Stimulated activated CD8-positive, alpha-beta memory T cell treated with anti-CD3 and anti-CD28 coated beads, Interleukin-15, amount 100 ng/mL, for 1 hour (primary cell): ENCODE measurements at places on chromosomes 13 and 19.

DNA sequence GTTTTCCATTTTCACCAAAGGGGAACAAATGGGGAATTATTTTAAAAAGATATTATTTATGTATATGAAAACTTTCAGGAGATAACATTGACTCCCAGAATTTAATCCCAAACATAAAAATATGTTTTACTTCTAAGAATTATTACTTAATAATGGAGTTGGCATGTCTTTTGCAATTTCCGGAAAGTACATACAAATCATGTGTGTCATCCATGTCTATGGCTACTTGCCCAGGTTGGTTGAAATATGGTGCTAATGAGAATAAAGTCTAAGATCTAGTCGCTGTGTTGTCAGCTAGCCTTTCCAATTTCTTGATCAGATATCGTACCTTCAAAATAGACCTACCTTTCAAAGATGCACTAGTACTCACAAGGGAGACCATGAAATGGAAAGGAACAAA, 1003.2 kb upstream of the PCDH20 start:
- no peak for DNase-seq

DNA sequence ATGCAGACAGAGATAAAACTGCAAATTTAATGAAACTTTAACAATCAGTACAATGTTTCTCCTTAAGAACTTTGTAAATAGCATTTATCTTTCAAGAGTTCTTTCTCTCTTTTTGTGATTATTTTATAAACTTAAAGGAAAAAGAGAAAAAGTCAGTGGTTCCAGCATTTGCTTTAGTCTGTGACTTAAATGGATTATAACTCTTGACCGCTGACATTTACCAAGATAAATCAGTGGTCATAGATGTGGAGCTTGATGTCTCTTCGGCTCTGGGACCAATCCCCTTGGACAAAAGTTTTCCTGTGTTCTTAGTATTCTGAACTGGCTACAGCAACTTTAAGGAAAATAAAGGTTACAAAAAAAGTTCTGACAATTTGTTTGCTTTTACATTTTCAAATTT, 162.6 kb downstream of the TM9SF2 start:
- no peak for DNase-seq

DNA sequence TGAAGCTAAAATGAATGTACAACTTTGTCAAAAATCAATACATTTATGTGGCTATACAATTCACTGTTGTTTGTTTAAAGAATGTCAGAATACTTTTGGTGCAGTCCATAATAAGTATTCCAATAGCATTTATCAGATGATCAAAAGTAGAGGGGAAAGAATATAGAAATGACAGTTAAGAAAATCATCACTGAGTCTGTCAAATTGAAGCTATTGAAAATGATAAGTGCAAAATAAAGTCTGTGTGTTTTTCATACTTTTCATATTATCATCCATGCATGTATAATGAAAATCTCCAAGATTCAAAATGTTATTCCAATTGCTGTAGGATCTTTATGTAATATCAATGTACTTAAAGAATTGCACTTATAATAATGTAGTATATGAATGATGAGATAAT, 93.3 kb upstream of the ATXN8OS start:
- DNase-seq = no peak

DNA sequence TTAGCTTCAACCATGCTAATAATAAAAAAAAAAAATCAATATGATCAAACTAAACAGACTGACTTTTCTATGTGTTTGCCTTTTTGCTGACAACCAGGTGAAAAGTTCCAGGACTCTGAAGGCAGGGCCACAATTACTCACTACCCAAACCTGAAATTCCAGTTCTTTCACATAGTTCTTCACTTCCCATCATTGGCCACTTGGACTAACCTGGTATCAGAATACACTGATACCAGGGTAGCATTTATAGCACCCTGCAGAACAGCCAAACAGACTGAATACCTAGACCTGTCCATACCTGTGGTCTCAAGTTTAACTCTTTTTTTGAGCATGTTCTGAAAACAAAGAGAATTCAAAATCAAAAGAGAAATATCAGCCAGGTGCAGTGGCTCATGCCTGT, 25.1 kb downstream of the ELF1 start:
- DNase-seq = no peak

DNA sequence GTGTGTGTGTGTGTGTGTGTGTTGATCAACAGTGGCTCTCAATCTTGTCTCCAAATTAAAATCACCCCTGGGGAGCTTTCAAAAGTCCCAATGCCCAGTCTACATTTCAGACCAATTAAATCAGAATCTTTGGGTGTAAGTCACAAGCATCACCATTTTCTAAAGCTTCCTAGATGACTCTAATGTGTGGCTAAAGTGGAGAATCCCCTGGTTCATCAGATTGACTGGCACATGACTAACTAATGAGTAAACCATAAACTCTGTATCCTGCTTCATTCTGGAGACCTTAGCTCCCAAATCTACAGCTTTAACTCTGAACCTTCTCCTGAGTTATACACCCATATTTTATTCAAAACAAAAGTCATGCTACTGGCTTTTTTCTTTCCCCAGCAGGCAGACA, 131.3 kb downstream of the SUCLA2 start:
- no peak for DNase-seq

DNA sequence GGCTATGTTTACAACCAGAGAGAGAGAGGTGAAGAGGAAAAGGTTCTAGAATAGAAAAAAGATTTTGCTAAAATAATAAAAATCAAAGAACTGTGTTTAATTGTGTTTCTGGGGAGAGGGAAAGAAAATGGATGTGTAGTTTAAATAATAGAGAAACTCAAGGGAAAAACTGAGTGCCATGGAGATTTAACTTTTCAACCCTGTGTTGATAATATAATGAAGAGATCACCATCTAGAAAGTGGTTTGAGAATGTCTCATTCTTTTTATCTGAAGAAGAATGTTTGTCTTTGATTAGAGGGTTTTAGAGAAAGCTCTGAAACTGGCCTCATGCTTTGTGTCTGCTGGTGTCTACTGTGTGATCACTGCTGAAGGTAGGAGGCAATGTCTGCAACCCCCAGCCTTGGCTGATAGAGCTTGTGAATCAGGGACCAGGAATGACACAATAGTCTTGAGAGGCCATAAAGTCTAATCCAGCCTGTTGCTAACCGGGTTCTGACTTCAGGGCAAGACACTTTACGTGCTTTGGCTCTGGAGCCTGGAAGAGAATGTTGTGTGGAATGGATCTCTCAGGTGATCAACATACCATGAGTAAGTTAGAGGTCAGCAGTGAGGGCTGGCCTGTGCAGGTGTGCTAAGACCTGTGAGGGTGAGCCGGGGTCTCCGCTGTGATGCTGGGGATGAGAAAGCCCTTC, 5.4 kb downstream of the COL4A2 start:
- no peak for DNase-seq

DNA sequence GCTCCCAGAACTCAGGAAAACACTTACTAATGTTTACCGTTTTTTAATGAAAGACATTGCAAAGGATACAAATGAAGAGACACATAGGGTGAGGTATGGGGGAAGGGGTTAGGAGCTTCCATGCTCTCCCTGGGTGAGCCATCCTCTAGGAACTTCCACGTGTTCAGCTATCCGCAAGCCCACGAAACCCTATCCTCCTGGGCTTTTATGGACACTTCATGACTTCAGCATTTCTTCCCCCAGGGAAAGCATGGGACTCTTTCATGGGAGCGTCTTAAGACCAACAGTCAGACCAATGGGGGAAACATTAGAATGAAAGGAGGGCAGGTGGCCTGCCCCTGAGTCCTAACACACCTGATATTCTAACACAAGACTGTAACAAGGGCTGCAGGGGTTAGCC, 6.6 kb upstream of the ESD start:
- DNase-seq = no peak

GRCh38 chr19:41734585-41734984, 20.7 kb upstream of the CEACAM6 start:
- DNase-seq = no peak

GRCh38 chr19:42032431-42032830, 37.6 kb downstream of the GRIK5 start:
- no peak for DNase-seq

- no peak for DNase-seq
These were observed 220.9 kb downstream of the FOXO1 start for GRCh38 chr13:40445557-40445990.

- DNase-seq = no peak
These were observed 70.6 kb downstream of the HSPH1 start for GRCh38 chr13:31090961-31091624.

DNA sequence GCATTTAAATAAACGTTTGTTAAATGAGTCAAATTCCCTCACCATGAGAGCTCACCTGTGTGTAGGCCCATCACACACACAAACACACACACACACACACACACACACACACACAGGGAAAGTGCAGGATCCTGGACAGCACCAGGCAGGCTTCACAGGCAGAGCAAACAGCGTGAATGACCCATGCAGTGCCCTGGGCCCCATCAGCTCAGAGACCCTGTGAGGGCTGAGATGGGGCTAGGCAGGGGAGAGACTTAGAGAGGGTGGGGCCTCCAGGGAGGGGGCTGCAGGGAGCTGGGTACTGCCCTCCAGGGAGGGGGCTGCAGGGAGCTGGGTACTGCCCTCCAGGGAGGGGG, 8.5 kb upstream of the CEACAM5 start:
- no peak for DNase-seq

DNA sequence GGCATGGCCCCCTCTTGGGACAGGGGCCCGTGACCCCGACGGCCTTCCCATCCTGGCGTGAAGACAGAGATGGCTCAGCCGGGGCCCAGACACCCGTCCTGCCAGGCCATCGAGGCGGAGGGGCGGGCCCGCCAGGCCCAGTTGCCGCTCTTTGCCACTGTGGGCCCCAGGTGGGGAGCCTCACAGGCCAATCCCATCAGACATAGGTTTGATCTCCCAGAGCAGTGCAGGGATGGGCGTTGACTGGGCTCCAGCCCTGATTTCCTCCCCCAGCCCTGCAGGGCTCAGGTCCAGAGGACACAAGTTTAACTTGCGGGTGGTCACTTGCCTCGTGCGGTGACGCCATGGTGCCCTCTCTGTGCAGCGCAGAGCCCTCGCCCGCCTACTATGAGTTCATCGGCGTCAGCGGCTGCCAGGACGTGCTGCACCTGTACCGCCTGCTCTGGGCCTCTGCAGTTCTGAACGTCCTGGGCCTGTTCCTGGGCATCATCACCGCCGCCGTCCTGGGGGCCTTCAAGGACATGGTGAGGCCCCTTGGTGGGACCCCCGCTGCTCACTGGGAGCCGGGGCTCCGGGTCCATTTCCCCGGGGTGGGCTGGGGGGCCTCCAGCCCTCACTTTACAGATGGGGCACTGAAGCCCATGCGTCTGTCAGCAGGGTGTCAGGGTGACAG, 42.4 kb downstream of the TMEM255B start:
- DNase-seq = no peak

GRCh38 chr19:30557927-30558557, 185.9 kb downstream of the ZNF536 start:
- no peak for DNase-seq

DNA sequence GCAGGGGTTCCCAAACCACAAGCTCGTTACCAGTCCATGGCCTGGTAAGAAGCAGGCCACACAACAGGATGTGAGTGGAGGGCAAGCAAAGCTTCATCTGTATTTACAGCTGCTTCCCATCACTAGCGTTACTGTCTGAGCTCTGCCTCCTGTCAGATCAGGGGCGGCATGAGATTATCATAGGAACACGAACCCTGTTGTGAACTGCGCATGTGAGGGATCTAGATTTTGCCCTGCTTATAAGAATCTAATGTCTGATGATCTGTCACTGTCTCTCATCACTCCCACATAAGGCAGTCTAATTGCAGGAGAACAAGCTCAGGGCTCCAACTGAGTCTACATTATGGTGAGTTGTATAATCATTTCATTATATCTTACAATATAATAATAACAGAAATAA, 677.4 kb upstream of the SLITRK6 start:
- no peak for DNase-seq

DNA sequence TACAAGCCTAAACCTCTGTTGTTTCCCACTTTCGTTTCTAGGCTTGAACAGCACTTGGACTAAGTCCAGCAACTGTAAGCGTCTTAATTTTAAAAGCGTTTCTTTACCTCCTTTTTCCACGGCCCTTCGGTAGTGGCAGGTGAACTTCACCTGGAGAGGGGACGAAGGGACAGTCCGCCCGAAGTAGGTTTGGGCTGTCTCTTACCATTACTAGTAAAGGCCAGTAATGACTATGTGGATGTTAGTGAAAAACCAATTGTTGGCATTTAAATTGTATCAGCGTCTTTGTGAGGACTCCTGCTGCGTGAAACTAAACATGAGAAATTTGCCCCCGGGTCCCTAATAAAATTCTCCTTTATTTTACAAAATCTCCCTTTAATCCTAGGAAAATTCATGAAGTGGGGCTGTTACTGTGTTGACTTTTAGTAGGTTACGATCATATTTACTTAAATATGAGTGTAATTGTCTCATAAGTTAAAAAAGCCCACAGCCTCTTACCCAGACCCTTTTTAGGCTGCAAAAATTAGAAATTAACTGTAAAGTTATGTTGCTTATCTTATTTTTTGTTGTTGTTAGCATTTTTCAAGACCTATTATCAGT, 983 bp downstream of the ITM2B start:
- DNase-seq = no peak

GRCh38 chr13:67063036-67063435, 167.1 kb downstream of the PCDH9 start:
- no peak for DNase-seq

DNA sequence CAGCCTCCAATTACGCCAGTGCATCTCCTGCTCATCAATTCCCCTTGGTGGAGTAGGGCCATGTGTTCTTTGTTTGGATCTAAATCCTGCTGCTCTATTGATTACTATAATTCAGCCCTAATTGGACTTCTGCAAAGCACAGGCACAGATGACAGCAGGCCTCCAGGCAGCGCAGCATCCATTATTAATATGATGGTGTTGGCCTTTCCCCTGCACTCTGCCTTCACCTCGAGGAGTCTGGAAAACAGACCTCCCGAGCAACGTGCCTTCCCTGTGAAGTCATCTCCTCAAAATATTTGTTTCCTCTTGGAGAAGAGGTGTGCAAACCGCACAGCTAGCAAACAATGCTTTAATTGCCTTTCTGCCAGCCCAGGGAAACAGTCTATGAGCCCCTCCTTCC, 92.5 kb downstream of the UQCRFS1 start:
- no peak for DNase-seq

GRCh38 chr19:2750808-2751437, 11.1 kb upstream of the SLC39A3 start:
- DNase-seq = no peak

GRCh38 chr13:31056644-31057271, 104.9 kb downstream of the HSPH1 start:
- no peak for DNase-seq

DNA sequence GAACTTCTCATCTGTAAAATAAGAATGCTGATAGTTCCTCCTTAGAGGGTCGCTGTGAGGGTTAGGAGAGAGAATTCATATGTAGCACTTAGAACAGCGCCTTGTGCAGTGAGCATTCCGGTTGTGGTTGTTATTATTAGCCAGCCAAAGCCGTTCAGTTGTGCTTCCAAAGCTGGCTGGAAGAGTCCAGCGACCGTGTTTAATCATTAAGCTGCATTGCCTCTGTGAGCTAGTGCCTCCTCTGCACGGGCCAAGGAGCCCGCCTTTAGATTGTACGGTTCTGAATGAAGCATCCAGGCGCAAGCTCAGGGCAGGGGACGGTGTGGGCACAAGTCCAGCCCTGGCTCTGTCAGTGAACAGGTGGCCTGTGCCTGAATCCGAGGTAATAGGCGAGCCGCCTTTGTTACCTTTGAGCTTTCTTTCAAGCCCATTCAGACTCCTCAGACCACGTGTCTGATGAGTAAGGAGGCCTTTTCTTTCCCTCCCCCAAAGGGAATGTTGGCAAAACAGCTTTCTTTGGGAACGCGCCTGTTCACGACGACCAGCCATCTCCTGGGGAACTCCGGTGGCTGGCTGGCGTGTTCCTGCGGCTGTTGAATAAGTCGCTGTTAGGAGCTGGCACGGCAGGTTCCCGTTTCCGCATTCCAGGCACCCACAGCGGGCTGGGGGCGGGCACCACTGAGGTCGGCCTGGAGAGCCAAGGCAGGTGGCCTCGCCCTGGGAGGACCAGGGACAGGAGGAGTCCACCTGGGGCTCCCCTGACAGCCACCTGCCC, 25.1 kb downstream of the SIPA1L3 start:
- no peak for DNase-seq
